Left ventricle myocardium superior (tissue), 1 donor: ENCODE measurements at places on chromosomes 3 and 15. TPM values are rescaled to one million over a fixed set of nuclear protein-coding genes. Genes with fewer than 3 reads are reported as not detected.

- no peak for DNase-seq
Observed at GRCh38 chr3:149415484-149415883, 38.0 kb upstream of the TM4SF1 start.

DNA sequence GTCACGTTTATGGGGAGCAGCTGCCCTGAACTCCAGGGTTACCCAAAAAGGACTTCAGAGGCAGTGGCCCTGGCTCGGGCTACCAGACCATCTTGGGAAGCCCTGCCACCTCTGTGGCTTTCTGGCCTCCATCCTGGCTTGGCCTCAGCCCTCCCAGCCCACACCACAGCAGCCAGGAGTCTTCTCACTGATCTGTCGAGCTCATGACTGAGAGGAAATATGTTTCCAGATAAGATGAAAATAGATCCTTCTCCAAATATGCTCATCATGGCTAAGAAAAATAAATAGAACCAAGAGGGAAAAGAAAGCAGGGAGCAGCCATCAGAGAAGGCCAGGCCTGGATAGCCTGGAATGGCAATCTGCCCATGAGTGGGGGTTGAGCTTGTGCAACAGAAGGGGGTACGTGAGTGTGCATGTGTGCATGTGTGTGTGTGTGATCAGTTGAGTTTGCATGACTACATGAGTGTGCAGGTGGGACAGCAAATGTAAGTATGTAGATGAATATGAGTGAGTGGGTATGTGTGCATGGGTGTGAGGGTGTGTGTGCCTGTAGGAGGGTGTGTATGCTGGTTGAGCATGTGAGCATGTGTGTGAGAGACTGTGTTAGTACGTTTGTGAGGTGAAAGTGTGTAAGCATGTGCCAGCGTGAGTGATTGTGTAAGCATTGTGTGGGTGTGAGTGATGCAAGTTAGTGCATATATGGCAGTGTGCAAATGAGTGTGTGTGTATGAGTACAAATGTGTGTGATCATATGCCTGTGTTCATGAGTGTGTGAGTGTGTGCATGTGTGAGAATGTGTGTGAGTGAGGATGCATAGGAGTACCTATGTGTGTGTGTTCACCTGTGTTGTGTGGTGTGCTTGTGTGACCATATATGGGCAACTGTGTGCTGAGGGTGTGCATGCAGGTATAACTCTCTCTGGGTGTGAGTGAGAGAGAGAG, 9.9 kb upstream of the RFT1 start:
- DNase-seq: no peak

DNA sequence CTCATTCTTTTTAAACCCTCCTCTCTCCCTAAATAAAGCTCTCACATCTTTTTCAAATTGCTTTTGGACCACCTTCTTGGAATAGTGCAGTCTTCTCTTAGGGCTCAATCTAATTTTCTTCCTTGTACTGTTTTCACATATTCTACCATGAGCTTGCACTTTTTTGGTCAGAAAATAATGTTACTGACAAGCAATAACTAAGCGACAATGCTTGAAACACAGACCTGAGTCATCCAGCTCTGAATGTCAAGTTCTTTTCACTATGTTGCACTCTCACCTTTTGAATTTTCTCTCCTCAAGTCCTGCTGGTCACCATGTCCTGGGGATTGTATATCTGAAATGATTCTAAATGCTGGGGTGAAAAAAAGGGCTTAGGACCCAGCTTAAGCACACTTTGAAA, 8.9 kb downstream of the TNFAIP8L3 start:
- no peak for DNase-seq

GRCh38 chr3:56629451-56629850, 53.6 kb downstream of the TASOR start:
- DNase-seq: no peak

DNA sequence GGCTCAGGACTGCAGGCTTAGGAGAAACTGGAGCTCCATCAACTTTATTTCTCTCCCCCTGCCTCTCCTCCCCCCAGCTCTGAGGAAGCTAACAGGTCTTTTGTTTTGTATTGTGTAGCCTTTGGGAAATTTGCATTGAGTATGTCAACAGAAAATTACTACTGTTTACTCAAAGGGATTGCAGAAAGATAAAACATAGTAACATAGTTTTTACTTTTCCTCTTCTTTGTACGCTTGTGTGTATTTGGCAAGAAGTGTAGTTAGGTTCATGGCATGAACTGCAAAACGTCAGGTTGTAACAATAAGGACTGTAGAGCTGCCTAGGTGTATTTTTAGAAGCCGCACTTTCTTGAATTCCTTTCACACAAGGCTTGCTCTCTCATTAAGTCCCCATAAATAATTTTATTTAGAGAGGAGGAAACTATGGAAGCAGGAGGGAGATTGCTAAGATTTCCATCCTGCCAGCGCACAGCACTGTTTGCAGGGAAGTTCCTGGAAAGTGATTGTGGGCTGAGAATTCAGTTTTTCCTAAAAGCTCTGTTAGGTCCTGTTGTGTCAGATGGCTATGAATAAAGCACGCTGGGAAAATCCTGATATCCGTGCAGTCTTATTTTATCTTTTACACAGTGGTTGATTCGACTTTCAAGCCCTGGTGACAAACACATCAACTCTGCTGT, 21.1 kb upstream of the SATB1 start:
- DNase-seq: no peak

DNA sequence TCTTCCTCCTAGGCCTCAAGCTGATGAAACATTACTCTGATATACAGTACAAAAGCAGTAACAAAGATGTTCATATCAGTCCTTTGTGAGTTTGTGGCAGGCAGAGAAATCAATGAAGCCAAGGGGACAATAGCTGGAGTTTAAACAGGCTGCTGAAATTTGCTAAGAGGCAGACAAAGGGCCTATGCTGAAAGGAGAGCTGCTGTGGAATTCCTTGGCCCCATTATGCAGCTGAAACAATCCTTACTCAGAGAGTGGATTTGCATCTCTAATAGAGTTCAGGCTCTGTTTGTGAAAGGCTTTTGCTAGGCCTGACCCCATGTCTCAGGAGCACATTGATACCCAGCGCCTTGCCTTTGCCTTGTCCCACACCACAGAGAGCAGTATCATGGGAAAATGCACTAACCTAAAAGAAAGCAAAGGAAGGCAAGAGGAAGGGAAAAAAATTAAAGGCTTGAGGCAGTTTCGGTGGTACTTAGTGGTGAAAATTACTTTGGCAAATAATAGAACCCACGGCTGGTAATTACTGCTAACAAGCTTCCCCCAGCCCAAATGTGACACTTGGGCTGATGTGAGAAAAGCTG, 195.0 kb upstream of the EPHA3 start:
- DNase-seq: no peak

GRCh38 chr15:66907826-66908743, 157.3 kb upstream of the SMAD3 start:
- DNase-seq: peak; percentile 63

DNA sequence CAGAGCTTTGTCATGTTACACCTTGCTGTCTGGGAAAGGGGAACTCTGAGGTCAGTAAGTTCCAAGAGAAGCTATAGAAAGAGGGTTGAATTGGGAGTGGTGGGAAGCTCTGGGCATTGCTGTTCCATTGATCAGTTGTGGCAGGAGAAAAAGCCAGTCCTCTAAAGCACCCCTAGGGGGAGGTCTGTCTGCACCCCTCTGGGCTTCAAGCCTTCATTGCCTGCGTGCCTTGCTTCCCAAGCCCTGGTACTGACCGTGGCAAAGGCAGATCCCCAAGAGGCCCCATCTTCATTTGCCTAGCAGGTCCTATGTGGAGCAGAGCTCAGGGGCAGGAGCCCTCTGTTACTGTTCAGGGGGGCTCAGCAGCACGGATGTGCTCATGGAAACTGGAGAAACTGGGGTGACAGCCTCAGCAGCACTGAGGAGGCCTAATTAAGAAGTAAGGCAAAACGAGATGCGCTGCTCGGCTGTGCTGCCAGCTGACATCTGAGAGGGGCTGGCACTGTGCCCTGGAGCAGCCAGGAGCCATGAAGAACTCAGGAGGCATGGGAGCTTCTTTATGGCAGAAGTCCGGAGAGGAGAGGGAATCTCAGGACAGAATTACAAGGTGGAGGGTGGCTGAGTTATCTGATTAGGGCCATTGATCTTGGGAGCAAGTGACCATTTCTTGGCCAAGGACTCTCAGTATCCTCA, 270.9 kb downstream of the RPLP1 start:
- DNase-seq: peak; percentile 71

GRCh38 chr3:12758025-12758781, 856 bp downstream of the TMEM40 start:
- DNase-seq: peak; percentile 61

DNA sequence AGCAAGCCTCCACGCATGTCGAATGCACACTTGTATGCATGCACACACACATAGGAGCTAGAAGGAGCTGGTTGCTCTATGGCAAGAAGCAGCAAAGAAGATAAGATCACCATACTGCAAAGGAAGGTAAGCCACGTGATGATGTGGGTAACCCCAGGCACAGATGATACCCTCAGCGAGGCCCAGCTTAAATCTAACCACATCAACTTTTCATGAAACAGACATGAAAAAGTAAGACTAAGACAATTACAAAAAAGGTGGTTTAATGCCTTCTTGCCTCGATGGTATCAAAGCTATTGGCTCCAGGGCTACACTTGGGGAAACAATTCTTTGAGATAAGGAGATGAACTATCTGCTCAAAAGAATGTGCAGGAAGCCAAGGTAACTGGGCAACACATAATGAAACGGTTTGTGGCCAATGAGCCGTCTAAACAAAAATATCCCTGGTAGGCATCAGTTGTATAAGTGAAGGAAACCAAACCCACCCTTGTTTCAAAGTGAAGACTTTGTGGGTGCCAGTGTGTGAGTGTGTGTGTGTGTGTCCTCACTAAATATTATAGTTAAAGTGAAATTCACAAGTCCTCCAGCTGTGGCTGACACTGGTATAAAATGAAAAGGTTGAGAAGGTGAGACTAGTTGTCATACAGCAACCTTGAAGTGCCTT, 365.7 kb upstream of the ICE2 start:
- no peak for DNase-seq

DNA sequence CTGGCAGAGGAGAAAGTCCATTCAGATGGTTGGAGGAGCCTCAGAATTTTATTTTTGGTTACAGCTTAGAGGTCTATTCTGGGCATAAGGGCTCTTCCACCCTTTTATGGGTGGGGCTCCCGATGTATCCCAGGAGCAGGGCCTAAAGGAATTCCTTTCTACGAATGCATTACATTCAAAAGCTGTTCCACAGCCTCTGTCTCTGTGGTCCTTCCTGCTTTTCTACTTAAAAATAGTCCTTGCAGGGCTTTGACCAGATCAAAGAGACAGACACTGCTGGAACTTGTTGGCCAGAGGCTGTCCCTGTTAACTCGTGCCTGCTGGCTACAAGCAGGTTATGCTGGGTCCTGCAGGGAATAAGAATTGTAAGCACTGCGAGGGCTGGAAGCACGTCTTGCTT, 14.4 kb upstream of the NOX5 start:
- no peak for DNase-seq

GRCh38 chr15:59137566-59137965, 32.6 kb downstream of the CCNB2 start:
- DNase-seq: no peak

- DNase-seq: no peak
Observed at GRCh38 chr3:190083635-190084034, 37.1 kb downstream of the P3H2 start.

- DNase-seq: no peak
Observed at GRCh38 chr3:181330821-181331563, 341.5 kb upstream of the DNAJC19 start.

DNA sequence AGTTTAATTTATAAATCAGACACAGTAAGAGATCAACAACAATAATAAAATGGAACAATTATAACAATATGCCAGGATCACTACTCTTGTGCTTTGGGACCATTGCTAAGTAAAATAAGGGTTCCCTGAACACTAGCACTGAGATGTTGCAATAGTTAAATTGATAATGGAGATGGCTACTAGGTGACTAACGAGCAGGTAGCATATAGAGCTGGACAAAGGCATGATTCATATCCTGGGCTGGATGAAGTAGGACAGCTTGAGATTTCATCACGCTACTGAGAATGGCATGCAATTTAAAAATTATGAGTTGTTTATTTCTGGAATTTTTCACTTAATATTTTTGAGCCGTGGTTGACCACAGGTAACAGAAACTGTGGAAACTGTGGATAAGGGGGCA, 20.7 kb upstream of the MYZAP start:
- DNase-seq: no peak

- no peak for DNase-seq
Observed at GRCh38 chr3:101223016-101223415, 97.4 kb downstream of the IMPG2 start.

DNA sequence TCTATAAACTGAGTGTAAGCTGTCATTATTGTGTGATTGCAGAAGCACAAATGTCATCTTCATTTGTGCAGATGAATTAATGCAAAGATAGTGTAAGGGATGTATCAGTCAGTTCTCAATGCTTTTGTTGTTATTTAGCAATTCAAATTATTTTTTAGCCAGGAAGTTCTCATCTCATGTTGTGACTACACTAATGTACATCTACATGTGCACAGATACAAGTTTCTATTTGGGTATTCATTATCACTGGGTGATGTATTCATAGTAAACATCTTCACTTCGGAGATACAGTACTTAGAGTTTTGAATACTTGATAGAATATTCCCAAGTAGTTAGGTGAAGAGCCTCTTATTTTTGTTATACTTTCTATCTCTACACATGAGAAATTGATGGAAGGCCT, 11.1 kb downstream of the EIF2A start:
- no peak for DNase-seq

GRCh38 chr15:87120555-87120954, 1040.9 kb downstream of the AGBL1 start:
- DNase-seq: no peak

DNA sequence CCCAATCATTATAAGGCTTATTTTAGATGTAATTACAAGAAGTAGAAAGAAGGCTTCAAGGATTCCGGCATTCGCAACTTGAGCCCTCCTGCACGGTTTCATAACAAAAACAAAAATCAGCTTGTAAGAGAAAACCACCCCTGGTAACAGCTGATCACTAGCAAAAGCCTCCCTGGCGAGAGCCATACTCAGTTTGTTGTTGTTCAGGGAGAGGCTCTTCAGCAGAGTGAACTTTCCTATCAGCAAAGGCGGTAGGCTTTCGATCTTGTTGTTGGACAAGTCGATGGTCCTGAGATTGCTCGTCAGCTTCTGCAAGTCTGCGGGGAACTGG, 710 bp downstream of the LRRC57 start:
- DNase-seq: no peak

- no peak for DNase-seq
Observed at GRCh38 chr3:197561926-197562325, 6.2 kb upstream of the BDH1 start.

DNA sequence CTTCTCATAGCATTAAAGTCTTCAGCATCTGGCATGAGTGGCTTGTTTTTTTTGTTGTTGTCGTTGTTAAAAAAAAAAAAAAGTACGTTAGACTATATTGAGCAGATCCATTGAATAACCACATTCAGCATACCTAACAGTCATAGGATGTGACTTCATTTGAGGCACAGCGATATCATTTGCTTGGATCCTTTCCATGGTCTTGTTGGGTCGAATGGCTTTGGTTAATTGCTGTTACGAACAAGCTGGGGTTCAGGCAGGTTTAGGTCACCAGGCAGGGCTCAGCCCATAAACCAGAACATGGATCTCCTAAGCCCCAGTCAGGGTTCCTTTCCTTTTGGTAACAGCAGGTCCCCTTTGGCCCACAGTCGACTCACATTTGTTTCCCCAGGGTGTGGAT, 76.2 kb downstream of the POLR2M start:
- no peak for DNase-seq

THRB gene
- 23.1 TPM for total RNA-seq

ASB14 gene
- total RNA-seq: 14.1 TPM

TRIM69 gene
- total RNA-seq: 55.2 TPM

HIGD1A gene
- total RNA-seq: 333 TPM

EOMES gene
- total RNA-seq: 0.17 TPM

APBA2 gene
- total RNA-seq: 1.2 TPM

ITIH1 gene
- not detected for total RNA-seq

CCNL1 gene
- 30.7 TPM for total RNA-seq

NR2E3 gene
- not detected for total RNA-seq

FAM81A gene
- total RNA-seq: 11.0 TPM

MCCC1 gene
- 48.4 TPM for total RNA-seq

CHRNA7 gene
- total RNA-seq: 0.55 TPM
